ENCODE measurements at places on chromosomes 5 and 9. TPM values are rescaled to one million over a fixed set of nuclear protein-coding genes. Genes with fewer than 3 reads are reported as not detected.

ZBTB34 gene
- polyA plus RNA-seq = 1.4 TPM

DMRT3 gene
- not detected for polyA plus RNA-seq

ADAMTS2 gene
- polyA plus RNA-seq = 0.69 TPM

NR5A1 gene
- 0.60 TPM for polyA plus RNA-seq

SHOC1 gene
- polyA plus RNA-seq = 0.03 TPM
